ENCODE measurements at places on chromosomes 7 and 10.

DNA sequence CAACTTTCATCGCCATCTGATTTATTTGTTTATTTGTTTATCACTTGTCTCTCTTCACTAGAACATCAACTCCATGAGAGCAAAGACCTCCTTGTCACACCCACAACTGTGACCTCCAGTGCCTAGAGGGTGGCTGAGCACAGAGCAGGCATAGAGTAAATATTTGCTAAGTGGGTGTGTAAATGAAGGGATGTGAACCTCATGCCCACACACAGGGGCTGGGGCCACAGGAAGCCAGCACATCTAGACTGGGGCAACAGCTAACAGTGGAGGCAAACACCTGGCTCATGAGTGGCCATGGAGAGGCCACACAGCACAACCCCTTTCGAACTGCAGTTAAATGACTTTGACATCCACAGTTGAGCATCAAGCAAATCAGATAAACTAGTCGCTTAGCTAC, 39.8 kb downstream of the AKR1B1 start:
- no peak for DNase-seq

DNA sequence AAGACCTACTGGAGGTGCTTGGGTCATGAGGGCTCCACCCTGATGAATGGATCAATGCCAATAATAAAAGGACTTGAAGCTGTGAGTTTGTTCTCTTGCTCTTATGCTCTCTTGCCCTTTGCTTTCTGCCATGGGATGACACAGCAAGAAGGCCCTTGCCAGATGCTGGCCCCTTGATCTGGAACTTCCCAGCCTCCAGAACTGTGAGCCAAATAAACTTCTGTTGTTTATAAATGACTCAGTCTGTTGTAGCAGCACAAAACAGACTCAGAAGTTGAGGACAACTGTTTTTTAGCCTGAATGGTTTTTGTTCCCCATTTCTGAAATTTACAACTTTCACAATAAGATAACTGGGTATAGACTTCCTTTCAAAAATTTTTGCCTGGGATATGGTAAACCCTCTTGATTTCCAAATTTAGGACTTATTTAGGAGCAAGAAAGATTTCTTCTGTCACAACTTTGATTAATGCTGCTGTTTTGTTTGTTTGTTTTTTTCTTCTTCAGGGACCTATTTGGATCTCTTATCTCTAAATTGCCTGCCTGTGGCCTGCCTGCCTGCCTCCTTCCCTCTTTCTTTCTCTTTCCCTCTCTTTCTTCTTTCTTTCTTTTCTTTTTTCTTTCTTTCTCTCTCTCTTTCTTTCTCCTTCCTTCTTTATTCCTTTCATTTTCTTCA, 12.1 kb downstream of the ENTPD1 start:
- no peak for DNase-seq

DNA sequence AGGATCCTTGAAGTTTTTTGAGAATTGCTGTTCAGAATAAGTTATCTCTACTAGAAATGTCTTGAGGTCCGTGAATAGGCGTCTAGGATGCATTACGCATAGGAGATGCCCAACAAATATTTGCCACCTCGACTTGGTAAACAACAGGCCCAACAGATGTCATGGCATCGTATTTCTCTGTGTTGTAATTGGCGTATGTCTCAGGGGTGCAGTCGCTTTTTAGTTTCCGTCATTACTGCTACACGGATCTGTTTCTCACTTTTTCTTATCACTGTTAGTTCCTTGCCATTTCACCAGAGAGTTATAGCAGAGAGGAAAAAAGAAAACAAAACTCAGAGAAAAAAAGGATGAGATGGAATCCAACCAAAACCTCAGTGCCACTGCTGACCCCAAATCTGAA, 73.0 kb upstream of the SFMBT2 start:
- no peak for DNase-seq

- DNase-seq: no peak
These were observed 12.5 kb upstream of the NKX2-3 start for GRCh38 chr10:99520040-99520846.

DNA sequence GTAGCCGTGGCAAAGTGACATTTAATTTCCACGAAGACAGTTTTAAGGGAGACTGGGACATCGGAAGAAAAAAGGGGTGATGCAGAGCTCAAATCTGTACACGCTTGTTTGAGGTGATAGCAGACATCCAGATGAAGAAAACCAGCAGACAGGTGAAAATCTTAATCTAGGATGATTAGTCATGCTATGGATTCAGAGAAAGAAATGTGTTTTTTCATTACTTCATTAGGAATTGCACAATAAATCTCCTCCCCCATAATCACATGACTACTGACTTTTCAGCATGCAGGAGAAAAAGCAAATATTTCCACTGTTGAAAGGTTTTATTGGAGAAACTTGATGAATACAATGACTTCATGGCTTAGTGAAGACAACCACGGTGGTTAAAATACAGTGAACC, 2.5 kb downstream of the NUDT5 start:
- no peak for DNase-seq

GRCh38 chr10:52649511-52649910, 123.1 kb downstream of the MBL2 start:
- DNase-seq: no peak

- no peak for DNase-seq
These were observed 5.8 kb upstream of the AMZ1 start for GRCh38 chr7:2681929-2682799.

DNA sequence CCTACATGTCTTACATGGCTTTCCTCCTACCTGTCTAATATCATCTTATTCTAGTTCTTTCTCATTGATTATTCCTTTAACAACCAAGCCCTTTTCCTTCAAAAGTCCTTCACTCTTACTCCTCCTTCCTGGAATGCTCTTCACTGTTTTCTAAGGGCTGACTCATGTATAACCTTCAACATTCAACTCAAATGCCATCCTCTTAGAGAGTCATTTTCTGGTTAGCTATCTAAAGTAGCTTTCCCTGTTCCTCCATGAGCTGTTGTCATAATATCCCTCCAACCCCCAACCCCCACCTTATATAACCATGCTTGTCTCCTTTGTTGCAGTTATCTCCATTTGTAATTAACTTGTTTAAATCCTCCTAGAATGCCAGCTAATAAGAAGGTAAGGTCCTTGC, 286.8 kb downstream of the ADK start:
- DNase-seq: no peak

GRCh38 chr7:30814700-30815387, 43.6 kb downstream of the MINDY4 start:
- no peak for DNase-seq

- no peak for DNase-seq
These were observed 10.9 kb upstream of the CDK6 start for GRCh38 chr7:92847305-92847704.

GRCh38 chr10:74529205-74529604, 297.2 kb upstream of the KAT6B start:
- DNase-seq: no peak

DNA sequence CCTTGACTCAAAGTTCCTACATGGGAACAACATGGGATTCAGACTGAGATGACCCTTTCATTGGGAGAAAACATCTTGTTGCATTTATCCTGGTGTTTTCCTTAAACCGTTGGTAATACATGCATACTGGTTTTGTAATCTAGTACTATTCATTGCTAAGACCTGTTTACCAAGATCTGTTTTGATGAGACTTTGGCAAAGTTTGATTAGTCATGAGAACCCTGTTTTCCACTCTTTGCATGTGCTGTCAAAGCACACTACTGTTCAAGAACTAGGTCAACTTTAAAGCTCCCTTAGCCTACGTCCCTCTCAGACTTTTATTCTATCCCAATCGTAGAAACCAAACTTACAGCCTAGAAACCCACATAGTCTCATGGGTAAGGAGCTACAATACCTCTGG, 650.9 kb downstream of the GATA3 start:
- no peak for DNase-seq

DNA sequence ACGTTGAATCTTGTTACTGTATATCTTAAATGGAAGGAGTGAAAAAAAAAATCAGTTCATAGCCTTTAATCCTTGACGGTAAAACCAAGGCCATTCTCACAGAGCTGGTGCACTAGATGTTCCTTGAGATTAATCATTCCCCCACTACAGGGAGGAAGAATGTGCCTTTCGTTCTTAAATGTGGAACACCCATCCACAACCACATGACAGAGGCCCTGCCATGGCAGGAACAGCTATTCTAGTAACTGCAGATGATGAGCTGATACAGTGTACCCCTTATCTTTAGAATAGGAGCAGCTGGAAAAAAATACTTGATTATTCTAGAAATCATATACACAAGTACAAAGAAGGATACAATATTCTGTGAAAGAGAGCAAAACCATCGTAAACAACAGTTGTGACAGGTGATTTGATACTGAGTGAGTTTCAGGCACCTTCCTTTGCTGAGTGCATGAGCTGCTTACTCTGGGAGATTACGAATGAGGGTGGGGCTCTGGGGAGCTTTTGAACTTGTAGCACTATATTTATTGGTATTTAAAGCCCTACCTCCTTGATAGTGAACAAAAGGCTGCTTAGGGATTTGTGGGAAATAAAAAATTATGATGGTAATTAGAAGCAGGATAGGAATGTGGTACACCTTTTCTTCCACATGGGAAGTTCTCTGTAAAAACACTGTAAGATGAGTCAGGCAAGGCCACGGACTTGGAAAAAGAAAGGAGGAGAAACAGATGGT, 244.4 kb upstream of the SLC26A5 start:
- DNase-seq: no peak

GRCh38 chr10:123227706-123228105, 73.5 kb downstream of the BUB3 start:
- no peak for DNase-seq

- no peak for DNase-seq
These were observed 200.9 kb downstream of the ADAM12 start for GRCh38 chr10:126187399-126187798.

DNA sequence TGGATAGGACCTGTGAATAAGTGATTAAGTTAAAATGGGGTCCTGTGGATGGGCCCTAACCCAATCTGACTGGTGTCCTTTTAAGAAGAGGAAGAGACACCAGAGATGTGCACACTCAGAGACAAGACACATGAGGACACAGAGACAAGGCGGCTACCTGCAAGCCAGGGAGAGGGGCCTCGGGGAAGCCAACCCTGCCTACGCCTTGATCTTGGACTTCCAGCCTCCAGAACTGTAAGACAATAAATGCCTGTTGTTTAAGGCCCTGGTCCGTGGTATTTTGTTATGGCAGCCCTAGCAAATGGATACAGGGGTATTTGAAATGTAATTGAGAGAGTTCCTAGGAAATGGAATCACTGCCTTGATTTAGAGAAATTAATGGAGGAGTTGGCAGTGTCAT, 225.3 kb downstream of the SKAP2 start:
- DNase-seq: no peak

DNA sequence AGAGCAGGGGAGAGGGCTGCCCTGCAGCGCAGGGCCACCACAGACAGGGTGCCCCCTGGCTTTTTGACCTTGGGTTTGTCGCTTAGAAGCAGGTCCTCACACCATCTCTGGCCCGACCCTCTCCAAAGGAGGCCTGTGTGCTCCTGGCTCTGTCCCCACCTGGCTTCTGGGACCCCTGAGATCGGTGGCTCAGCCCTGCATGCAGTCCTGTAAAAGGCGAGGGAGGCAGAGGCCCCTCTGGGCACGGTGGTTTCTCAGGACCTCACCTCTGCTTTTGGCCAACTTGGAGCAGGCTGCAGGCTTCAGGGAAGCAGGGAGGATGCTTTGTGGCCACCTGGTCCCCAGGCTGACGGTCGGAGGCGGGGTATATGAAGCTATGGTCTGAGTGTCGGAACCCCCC, 21.4 kb downstream of the WDR86 start:
- no peak for DNase-seq

GRCh38 chr10:74924251-74924963, 98.0 kb downstream of the KAT6B start:
- DNase-seq: no peak

DNA sequence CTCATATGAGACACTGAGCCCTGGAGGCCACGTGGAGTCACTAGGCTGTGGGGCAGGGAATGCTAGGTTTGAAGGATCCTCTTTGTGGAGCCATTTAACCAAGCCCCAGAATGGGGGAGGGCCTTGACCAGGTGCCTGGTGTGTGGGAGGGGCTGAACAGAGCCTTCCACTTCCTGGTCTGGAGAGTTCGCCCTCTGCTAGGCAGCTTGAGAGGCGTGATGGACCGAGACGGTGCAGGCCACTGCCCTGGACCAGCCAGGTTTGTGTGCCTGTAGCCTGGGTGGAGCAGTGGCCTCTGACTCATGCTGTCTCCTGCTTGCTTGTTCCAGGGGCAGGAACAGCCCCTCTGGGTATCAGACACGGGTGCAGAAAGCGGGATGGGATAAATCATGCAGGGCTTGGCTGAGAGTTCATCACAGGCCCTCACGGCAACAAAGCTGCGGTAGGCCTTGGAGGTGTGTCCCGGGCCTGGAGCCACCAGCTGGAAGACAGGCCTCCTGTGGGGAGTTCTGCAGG, 27.4 kb downstream of the ADAMTS14 start:
- no peak for DNase-seq

DNA sequence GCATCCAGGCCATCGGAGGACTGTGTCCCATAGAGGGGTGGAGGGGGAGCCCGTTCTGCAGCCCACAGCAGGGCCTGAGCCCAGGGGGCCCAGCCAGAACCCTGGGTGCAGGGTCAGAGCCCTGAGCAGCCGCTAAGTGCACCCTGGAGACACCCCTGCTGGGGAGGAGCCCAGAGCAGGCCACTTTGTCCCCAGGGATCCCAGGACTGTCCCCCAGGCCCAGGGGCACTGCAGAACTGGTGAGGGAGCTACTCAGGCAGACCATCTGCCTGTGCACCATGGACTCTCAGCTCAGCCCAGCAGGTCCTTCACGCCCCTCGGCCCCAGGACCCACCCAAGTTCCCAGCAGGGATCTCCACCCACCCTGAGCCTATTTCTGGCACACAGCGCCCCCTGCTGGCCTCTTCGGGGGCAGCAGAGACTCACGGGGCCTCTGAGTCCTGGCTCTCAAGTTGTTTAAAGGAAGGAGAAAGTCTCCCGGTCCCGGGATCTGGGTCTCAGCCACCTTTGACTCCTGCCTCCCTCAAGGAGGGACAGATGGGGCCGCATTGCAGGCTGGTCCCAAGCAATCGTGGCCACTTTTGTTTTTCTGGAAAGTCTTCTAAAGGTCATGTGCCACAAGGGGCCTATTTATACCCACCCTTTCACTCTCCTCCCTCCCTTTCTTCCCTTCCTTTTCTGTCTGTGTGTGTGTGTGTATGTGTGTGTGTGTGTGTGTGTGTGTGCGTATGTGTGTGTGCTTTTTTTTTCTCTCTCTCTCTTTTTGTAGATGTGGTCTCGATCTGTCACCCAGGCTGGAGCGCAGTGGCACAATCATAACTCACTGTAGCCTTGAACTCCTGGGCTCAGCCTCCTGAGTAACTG, 90.3 kb downstream of the MYL10 start:
- DNase-seq: peak; percentile 17

DNA sequence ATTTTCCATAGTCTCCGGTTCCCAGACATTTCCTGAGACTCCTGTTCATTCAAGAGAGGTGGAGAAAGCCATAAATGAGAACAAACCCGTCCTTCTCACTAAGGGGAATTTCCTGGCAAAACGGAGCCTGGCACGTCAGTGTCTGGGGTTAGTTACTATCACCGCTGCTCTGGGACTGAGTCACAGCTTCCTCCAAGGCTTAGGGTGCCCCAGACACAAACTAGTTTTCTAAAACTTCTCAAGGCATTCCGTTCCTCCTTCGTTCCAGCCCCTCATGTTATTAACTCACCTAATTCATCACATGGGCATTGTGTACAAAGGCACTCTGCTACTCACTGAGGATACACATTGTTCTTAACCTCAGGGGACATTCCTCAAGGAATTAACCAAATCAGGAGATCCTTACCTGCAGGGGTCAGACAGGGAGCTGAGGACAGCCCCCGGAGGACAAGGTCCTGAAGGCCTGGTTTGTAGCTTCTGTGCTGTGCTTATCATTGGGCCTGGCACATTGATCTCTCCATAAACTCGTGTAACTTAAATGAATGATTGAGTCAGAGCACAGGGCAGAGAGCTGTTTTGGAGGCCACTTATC, 103.0 kb upstream of the KLF6 start:
- DNase-seq: no peak

Data from activated naive CD8-positive, alpha-beta T cell treated with anti-CD3 and anti-CD28 coated beads, Interleukin-2, amount 50 U/mL, for 16 hours (primary cell).